NAMALWA (cell line): ENCODE measurements at places on chromosomes 1 and 21.

GRCh38 chr1:208238710-208239472, 5.3 kb downstream of the PLXNA2 start:
- DNase-seq, result peak; percentile 55

- DNase-seq, result no peak
These were observed 2.3 kb upstream of the MXRA8 start for GRCh38 chr1:1360506-1361169.

GRCh38 chr1:61397935-61398334, 315.6 kb downstream of the NFIA start:
- no peak for DNase-seq

- no peak for DNase-seq
These were observed 1384.1 kb upstream of the B3GALT2 start for GRCh38 chr1:194570476-194570875.

DNA sequence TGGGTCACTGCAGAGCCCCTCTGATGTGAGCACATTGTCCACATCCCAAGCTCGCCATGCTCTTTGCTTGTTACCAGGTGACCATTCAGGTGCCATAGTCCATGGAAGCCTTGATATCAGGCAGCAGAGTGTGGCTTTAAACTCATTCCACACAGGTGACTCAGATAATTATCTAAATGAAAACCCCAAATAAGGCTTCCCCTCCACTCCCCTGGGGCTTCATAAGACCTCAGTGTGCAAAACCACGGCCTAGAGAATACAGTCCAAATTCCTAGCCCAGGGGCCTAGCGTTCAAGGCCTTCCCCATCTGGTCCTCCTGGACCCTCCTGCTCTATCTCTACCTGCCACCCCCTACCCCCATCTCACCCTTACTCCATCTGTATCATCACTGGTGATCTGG, 97.1 kb downstream of the ARHGEF10L start:
- DNase-seq, result no peak

DNA sequence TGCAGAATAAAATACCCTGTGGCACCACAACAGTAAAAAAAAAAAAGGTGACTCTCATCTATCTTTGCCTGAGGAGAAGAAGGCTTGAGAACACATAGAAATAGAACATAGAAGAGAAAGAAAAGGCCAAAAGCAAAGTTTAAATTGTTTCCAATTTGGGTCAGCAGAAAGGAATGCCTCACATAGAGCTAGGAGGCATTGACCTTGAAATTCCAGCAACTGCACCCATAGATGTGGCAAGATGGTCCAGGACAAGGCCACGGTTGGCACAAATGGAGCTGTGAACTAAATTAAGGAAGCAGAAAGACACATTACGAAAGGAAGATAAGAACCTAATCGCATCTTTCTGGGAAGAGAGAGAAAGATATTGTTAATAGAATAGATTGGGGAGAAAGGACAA, 588.3 kb downstream of the LMO4 start:
- DNase-seq, result no peak

DNA sequence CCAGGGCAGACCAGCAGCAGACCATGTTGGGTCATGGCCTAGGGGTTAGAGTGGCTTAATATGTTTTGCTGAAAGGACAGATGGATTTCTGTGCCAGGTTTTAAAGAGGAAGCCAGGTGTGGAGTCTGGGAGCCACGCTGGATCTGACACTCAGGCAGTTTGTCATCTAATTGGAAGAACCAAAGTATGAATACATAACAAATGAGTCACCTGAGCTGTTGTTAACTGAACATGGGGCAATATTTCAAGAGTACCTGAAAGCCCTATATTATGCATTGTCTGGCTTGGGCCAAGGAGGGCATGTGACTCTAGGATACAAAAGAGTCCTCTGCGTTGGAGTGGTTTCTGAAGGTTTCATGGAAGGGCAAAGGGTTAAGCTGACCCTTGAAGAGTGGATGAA, 70.6 kb downstream of the LMO4 start:
- no peak for DNase-seq

- DNase-seq, result peak; percentile 34
These were observed 71.2 kb downstream of the VWA5B1 start for GRCh38 chr1:20361805-20362381.

- DNase-seq, result no peak
These were observed 131.6 kb downstream of the ETS2 start for GRCh38 chr21:38937286-38937790.

- DNase-seq, result peak; percentile 90
These were observed 1.2 kb upstream of the CD1D start for GRCh38 chr1:158179301-158180041.

- no peak for DNase-seq
These were observed 10.8 kb upstream of the PHACTR4 start for GRCh38 chr1:28358716-28359115.

DNA sequence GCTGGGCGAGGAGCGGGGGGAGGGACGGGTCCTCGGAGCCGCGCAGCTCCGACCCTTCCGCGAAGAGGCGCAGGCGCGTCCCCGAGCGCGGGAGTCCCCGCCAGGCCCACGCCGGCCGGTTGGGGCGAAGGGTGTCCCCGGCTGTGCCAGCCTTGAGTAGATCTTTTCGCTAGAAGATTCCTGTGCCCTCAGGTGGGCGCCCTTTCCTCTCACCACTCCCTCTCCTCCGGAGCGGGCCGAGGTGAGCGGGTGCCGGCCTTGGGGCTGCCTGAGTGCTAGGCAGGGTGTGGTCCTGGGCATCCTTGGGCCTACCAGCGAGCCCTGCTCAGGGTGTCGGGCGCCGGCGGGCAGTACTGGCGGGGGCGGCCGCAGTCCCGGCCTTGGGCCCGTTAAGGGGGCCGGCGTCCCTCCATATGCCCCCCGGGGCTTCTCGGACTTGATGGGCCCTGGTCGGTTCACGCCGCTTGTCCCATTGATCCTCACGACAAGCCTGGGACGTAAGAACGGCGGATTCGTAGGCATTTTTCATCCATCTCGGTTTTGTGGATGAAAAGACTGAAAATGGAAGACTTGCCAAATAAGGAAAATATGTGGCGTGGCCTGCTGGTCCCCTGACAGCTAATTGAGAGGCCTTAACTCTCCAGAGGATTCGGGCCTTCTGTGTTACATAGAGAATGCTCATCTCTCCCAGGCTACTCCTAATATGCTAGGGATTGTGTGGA, 712 bp downstream of the DEGS1 start:
- DNase-seq, result peak; percentile 65

- no peak for DNase-seq
These were observed 54.4 kb downstream of the EDN2 start for GRCh38 chr1:41430069-41430468.
